Stimulated activated CD4-positive, alpha-beta T cell treated with anti-CD3 and anti-CD28 coated beads, Interleukin-12 subunit alpha, Interleukin-12 subunit beta, amount 100 ng/mL, for 24 hours (primary cell): ENCODE measurements at places on chromosomes 12 and 14.

GRCh38 chr12:2076196-2076570 is 23.4 kb downstream of the CACNA1C start:
- no peak for DNase-seq

- no peak for DNase-seq
These were observed 3.9 kb downstream of the DTX1 start for GRCh38 chr12:113060336-113060960.

DNA sequence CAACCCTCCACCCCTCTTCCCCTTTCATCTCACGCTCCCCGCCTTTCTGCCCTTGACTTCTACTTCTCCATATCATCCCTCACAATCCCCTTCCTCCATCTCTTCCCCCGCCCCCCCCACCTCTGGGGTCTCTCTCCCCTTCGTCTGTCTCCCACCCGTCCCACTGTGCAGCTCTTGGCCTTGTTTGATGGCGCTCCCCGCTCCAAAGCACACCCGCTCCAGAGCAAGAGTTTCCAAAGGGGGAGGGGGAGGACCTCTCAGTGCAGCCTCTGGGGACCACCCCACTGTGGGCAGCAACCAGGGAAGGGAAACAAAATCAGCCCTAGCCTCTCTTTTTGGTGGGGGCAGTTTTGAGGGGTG is 774 bp downstream of the CHGA start:
- DNase-seq: no peak

GRCh38 chr12:54958048-54958658 is 26.4 kb downstream of the TESPA1 start:
- DNase-seq: no peak

DNA sequence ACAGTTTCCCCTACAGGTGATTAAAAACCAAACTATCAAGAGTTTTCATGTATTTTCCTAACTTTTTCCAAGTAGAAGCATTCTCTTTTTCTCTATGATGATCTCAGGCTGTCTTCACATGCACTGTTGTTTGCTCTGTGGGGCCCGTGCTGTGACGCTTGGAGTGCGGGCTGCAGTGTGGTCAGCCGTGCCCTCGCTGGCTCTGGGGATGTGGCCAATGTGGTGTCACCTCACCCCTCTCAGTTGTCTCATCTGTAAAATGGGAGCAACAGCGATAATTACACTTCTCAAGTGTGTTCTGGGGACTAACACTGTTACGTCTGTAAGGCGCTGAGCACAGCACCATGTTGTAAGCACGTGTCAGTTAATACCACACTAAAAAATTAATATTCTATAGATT is 28.6 kb downstream of the DDX51 start:
- DNase-seq: no peak

DNA sequence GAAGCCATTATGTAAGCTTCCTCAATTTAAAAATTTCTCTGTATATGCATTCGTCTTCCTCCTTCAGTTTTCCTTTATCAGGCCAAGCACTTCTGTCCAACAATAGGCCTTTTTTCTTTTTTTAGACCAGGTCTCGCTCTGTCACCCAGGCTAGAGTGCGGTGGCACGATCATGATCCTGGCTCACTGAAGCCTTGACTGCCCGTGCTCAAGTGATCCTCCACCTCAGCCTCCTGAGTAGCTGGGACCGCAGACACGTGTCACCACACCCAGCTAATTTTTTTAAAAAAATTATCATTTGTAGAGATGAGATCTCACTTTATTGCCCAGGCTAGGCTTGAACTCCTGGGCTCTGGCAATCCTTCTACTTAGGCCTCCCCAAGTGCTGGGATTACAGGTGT is 25.8 kb downstream of the TAOK3 start:
- no peak for DNase-seq

DNA sequence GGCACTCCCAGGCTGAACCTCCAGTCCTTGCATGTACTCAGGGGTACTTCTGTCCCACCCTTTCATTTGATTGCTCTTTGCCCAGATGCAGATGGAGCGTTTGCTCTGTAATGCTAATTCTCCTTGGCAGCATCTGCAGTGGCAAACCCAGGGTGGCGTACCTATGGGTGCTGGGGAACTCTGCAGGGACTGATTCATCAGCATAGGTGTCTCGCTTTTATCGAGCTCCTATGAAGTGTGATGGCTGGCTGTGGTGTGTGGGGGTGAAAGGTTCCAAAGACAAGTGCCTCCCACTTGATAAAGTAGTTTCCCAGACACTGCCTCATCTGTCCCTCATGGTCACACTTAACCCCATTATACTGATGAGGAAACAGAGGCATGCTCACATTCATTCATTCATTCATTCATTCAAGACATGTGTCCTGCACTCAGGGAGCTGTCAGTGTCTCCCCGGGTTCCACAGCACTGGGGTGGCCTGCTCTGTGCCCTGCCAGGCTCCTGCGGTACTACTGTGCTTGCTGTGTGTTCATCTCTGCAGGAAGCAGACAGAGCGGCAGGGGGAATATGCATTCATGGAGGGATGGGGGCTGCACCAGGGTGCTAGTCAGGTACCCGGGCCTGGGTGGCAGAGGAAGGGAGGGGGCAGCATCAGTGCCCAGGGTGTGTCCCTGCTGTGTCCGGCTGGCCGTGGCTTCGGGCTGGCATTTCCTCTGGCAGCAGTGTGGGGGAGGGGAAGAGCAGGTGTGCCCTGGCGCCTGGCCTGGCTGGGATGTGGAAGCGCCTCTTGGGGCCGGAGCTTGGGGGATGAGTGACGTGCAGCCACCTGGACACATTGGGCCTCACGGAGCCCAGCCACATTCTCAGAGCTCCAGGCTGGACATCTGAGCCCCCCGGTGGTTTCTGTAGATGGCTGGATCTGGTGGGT is 110.9 kb downstream of the TSPAN9 start:
- DNase-seq: no peak

GRCh38 chr14:90700933-90701776 is 115.1 kb downstream of the TTC7B start:
- DNase-seq: no peak

- no peak for DNase-seq
These were observed 16.1 kb downstream of the PLEK2 start for GRCh38 chr14:67395876-67396189.

DNA sequence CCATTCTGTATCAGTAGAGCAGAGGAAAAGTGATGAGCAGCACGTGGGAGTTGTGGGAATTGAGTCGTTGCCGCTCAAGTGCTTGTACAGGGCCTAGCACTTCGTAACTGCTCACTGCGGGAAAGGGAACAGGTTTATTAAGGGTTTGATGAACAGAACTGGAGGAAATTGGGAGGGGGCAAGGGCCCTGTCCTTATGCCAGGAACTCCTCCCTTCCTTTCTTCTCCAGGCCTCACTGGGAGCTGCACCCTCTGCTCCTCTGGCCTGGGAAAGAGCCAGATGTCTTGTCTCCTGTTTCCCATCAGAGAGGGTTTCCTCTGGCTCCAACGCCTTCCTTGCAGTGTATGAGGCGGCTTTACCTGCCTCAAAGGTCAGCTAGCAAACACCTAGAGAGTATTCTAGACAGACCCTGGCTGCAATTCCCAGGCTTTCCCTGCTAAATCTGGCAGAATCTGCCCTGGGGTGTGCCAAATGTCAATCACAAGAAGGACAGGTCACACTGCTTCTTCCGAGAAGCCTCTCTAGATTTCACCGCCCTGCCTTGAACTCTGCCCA is 78.4 kb downstream of the NTF3 start:
- DNase-seq: no peak
